ENCODE measurements at places on chromosomes 5 and 9.

DNA sequence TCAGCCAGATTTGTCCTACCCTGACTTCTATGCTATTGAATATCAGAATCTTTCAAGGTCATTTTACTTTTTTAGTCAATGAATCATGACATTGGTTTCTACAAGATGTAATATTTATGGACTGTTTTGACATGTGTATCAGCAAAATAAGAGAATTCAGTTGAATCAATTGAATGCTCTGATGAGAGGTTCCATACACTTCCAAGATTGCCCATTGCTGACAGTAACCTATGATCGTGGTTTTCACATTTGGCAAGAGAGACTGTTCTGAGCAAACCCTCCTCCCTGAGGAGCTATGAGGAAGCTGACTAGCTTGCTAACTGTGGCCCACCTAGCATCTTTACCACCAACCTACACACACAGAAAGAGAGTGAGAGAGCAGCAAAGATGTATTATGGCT, 56.7 kb upstream of the FST start:
- peak; percentile 70 for DNase-seq

DNA sequence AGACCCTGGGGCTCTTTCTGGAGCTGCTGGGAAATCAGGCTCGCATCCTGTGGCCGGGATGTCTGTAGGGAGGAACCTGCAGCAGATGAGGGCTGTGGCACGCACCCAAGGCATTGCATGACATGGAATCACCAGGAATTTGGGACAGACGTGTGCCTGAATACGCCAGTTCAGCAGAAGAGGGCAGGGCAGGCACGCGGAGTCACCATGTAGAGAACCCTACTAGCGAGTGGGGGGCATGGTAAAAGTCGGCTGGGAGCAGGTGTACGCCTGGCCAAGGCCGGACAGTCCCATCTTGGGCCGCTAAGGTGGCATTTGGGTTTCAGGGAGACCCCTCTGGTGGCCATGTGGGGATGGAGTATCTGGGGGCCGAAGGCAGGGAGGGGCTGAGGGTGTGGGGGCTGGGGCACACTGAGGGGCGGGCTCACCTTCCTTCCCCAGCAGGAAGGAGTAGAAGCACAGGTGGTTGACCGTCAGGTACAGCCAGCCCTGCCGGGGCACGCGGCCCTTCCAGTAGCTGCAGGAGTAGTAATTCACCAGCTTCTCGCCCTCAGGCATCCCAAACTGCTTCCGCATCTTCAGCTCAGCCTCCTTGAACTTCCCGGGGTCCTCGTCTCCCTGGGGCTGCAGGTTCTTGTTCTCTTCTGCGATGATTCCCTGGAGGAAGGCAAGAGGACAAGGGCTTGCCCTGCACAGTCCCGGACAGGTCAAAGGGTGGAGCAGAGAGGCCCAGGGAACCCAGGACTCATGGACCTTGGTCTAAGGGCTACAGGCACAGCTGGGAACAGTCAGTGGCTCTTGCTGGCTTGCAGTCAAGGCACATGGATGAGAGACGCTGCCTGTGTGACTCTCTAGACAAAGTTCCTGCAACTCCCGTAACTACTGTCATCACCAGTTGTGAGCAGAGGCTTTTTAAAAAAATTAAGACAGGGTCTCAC, 13.5 kb downstream of the TBC1D9B start:
- no peak for DNase-seq

DNA sequence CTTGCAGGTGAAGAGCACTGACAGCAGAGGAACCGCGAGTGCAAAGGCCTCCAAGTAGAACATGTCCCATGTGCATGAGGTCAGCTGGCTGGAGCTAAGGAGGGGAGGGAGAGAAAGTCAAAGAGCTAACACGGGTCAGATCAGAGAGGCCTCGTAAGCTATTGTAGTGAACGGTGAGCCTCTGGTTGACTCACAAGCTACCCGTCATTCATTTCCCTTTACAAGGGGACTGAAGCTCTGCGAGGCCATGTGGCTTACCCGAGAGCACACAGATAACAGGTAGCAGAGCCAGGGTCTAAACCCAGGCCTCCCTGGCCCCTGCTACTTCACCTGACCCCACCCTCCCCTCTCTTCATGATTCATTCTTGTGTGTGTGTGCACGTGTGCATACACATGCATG, 152.7 kb upstream of the ADRA1B start:
- no peak for DNase-seq

GRCh38 chr5:30539004-30539634, 654.4 kb upstream of the CDH6 start:
- DNase-seq, result no peak

DNA sequence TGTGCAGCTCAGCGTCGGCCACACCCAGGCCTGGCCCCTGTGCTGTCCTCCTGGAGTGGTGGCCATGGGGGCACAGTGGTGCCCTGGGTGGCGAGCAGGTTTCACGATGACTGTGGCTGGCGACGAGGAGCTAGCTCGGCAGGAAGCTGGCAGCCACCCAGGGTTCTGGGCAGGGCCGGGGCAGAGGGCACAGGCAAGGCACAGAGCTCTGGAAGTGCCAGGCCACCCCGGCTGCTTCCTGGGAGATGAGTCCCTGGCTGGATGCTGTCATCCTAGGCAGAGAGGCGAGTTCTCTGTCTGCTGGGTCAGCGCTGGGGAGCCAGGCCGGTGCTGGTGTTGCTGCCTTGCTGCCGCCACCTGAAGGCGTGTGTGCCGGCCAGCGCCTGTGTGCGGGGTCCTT, 51.7 kb downstream of the RXRA start:
- no peak for DNase-seq

GRCh38 chr9:69261636-69262035, 63.4 kb upstream of the ENTREP1 start:
- DNase-seq, result no peak

DNA sequence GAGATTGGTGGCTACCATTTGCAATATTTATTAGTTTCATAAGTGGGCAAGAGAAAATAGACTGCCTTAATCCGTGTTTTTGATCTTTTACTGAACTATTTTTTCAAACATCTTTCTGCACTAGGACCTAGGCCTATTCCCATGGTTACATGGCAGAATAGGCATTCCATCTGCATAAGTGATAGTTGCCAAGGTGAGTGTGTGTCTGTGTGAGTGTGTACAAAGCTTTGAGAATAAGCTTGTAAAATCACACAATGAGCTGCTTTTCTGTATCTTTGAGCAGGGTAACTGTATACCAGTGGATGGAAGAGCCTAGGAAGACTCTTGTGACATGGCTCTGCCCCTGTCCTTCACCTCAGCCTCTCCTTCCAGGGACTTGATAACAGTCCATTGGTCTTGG, 92.7 kb downstream of the SGCD start:
- DNase-seq, result no peak

GRCh38 chr9:95067897-95068296, 249.6 kb downstream of the FANCC start:
- DNase-seq, result no peak

DNA sequence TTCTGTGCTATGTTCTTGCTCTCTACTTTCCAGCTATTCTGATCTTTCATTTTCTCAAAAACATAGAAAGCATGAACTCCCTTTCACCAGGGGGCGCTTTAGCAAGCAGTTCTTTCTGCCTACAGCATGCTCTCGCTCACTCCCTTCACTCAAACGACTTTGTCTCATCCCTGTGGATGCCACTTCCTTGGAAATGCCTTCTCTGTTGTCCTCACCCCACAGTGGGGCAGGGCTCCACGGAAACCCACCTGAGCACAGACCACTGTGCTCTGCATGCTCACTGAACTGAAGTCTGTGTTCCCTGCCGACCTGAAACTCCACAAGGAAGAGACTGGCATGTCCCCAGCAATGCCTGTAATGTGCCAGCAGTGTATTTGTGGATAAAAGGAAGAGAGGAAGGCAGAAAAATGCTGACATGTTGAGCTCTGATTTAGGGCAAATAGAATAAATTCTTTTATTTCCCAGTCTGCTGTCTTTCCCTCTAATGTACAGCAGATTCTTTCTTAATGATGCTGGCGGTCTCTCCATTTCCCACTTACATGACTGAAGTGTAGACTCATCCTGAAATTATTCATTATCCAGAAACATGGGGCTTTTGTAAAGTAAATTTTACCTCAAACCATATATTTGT, 4.9 kb upstream of the ROR2 start:
- DNase-seq, result peak; percentile 81

- DNase-seq, result peak; percentile 49
These were observed 22.3 kb downstream of the RIC1 start for GRCh38 chr9:5651246-5651645.

DNA sequence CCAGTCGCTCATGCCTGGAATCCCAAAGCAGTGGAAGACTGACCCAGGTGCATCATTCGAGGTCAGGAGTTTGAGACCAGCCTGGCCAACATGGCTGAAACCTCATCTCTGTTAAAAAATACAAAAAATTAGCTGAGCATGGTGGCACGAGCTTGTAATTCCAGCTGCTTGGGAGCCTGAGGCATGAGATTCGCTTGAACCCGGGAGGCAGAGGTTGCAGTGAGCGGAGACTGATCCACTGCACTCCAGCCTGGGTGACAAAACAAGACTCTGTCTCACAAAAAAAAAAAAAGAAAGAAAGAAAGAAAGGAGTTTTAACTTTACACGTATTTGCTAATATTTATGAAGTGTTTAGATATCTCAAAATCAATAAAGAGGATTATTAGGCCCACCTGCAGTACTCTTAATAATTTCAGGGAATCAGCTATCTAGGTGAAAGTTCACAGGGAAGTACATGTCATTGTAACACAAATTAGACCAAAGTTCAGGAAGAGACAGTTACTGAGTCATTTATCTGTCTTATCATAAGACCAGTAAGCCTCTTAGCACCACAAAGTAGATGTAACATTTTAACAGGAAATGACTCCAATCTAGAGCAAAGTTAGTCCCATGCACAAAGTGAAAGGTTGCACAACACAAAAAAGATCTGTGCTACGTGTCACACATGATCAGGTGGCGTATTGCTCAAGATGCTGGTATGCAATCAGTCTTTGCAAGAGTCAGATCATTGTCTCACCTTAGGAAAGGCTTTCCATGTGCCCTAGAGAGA, 34.1 kb upstream of the PLIN2 start:
- peak; percentile 94 for DNase-seq

DNA sequence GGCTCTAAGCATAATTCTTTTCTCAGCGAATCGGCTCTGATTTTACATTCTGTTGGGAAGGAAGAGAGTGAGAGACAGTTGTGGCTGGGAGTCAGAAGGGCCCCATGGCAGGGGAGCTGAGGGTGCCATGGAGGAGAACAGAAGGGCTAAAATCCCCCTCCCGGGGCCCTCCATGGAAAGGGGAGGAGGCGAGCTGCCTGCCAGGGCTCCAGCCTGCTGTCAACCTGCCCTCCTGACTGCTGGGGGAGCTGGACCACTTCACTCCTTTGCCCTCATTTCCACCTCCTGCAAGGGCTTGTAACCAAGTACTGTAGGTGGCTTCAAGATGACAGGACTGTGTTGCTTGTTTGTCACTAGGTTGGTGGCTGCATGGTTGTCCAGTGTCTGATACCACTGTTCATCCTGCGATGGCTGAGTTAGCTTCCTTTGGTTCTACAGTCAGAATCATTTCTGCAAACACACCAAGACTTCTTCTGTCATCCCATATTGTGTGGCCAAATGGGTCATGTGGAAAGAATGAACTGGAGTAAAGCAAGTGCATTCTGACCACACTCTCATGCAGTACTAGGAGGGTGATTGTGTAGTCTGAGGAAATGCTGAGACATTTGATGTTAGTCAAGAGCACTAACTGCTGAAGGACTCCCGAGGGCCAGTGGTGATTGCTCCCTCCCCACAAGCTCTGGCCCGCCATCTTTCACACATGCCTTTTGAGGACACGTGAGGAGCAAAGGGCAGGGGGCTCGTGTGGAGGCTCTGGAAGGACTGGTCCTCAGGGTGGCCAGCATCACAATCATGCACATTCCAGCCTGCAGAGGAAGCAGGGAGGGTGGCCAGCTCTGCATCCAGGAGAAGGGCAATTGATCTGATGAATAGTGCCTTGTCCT, 307.2 kb downstream of the GADD45G start:
- no peak for DNase-seq

GRCh38 chr9:36866840-36867239, 167.2 kb downstream of the PAX5 start:
- no peak for DNase-seq

- DNase-seq, result no peak
These were observed 66.2 kb downstream of the IZUMO3 start for GRCh38 chr9:24479361-24480059.

- no peak for DNase-seq
These were observed 386 bp upstream of the MATR3 start for GRCh38 chr5:139293202-139293506.

DNA sequence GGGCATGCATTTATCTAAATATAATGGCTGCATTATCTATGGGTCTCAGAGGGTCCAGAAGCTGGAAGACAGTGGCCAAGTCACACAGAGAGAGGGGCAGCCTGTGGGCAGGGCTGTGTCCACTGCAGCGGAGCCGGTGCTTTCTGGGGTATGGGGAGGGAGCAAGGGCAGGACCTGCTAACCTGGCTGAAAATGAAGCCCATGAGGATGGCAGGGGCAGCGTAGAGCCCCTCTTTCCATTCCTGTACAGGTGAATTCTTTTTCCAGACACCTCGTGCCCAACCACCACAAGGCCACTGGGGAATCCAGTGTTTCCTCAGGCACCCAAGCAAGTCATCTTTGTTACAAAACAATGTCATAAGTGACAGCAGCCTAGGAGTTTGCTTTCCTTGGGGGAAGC, 305.9 kb upstream of the IRX4 start:
- no peak for DNase-seq

- DNase-seq, result no peak
These were observed 247.1 kb downstream of the NFIB start for GRCh38 chr9:14066831-14067230.

DNA sequence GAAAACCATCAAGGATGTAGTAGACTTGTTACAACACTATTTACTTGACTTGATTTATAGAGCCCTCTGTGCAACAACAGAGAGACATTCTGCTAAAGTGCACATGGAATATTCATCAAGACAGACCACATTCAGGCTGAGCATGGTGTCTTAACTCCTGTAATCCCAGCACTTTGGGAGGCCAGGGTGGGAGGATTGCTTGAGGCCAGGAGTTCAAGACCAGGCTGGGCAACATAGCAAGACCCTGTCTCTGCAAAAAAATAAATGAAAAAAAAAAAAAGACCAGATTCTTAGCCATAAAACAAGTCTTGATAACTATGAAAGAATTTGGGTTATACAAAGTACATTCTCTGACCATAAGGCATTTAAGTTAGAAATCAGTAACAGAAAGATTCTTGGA, 25.3 kb downstream of the DENND4C start:
- DNase-seq, result no peak

All from EL (cell line).